ENCODE measurements at places on chromosomes 2 and 18.

DNA sequence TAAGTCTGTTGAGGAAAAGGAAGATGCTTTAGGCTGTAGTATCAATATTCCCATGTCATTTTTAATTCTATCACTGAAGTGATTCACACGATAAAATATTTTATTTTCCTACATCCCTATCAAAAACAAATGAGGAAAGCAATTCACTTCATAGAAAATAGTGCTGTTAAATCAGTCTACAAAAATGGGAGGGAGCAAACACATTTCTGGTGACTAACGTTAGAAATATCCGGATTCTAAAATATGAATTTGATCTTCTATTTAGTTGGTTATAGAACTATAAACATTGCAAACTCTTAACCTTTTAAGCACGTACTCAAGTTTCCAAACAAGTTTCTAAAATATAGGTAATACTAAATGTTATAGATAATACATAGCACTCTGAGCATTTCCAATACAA, 20.8 kb downstream of the ATF2 start:
- no peak for DNase-seq

GRCh38 chr2:86309966-86310365, 27.5 kb downstream of the REEP1 start:
- no peak for DNase-seq

- DNase-seq = no peak
Measured at GRCh38 chr2:126720638-126721037, 64.7 kb downstream of the GYPC start.

- no peak for DNase-seq
Measured at GRCh38 chr2:223944166-223944702, 901 bp downstream of the WDFY1 start.

DNA sequence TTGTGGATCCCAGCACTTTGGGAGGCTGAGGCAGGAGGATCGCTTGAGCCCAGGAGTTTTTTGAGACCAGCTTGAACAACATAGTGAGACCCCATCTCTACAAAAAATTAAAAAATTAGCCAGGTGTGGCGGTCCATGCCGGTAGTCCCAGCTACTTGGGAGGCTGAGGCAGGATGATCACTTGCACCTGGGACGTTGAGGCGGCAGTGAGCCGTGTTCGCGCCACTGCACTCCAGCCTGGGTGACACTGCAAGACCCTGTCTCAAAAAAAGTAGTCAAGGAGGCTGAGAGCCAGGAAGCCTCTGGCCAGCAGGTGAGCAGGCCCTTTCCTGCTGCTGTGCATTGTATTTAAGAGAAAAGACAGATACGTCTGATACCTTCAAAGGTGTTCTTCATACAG, 11.1 kb upstream of the PROC start:
- no peak for DNase-seq

- DNase-seq = no peak
Measured at GRCh38 chr2:238381341-238382115, 45.2 kb upstream of the ASB1 start.

GRCh38 chr2:202486351-202486750, 110.2 kb downstream of the BMPR2 start:
- peak; percentile 7 for DNase-seq

- no peak for DNase-seq
Measured at GRCh38 chr18:79542213-79542612, 137.4 kb upstream of the CTDP1 start.

All from right renal pelvis (tissue), 4 donors.